ENCODE measurements at places on chromosomes 3 and 15. TPM values are rescaled to one million over a fixed set of nuclear protein-coding genes. Genes with fewer than 3 reads are reported as not detected.

Gene JMJD7
- 2.2 TPM for total RNA-seq

Gene OIP5
- 8.6 TPM for total RNA-seq

Gene SLC2A2
- total RNA-seq = under 0.01 TPM

Gene ZNF774
- 1.7 TPM for total RNA-seq

Gene LRRC34
- total RNA-seq = 4.3 TPM

Gene PLSCR5
- total RNA-seq = not detected

Gene LYZL4
- not detected for total RNA-seq

Gene RARB
- 21.6 TPM for total RNA-seq

Gene ZNF385D
- total RNA-seq = 0.64 TPM

Gene ADCY5
- total RNA-seq = 0.43 TPM

Gene PLCB2
- total RNA-seq = 0.64 TPM

Gene PPP1R14D
- not detected for total RNA-seq

Gene MYZAP
- total RNA-seq = 0.43 TPM

Gene LCTL
- total RNA-seq = 0.32 TPM

Gene HMCES
- total RNA-seq = 18.0 TPM

Gene TGM4
- not detected for total RNA-seq

Gene NPHP3
- total RNA-seq = 37.0 TPM

Gene SLC28A2
- total RNA-seq = not detected

Data from fibroblast of villous mesenchyme (primary cell).